GM03348 (cell line): ENCODE measurements at places on chromosomes 7 and 10.

DNA sequence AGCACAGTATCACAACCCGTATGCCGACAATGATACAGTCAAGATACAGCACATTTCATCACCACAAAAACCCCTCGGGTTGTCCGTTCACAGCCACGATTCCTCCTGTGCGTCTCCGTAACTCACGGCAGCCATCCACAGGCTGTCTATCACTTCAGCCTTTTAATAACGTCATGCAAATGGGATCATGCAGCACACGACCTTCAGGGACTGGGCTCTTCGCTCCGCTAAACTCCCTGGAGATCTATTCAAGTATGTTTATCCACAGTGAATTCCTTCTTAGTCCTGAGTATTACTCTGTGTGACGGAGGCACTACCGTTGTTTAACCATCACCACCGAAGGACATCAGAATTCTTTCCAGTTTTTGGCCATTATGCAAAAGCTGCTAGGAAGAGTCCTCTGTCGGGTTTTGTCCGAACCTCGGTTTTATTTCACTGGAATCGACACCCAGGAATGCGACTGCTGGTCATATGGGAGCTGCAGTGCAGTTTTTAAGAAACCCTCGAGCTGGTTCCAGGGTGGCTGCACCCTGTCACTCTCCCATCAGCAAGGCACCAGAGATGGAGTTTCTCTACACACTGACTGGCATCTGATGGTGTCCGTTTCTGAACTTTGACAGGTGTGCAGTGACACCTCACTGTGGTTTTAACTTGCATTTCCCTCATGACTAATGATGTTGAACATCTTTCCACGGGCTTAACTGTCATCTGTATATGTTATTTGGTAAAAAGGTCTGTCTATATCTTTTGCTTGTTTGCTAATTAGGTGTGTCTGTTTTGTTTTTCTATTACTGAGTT is 193.6 kb downstream of the MAD1L1 start:
- DNase-seq, result no peak

DNA sequence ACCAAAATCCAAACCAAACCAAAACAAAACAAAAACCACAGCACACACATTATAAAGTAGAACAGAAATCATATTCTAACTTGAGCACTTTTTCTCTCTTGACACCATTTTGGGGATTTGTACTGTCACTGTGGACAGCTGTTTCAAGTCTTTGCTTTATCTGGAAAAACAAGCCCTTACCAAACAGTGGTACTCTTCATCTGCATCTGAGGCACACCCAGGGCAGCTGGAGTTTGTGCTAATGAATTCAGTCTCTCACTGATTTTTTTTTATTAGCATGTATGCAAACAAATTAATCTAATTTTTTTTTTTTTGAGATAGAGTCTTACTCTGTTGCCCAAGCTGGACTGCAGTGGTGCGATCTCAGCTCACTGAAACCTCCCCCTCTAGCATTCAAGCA is 171.4 kb downstream of the RAPGEF5 start:
- DNase-seq, result no peak

DNA sequence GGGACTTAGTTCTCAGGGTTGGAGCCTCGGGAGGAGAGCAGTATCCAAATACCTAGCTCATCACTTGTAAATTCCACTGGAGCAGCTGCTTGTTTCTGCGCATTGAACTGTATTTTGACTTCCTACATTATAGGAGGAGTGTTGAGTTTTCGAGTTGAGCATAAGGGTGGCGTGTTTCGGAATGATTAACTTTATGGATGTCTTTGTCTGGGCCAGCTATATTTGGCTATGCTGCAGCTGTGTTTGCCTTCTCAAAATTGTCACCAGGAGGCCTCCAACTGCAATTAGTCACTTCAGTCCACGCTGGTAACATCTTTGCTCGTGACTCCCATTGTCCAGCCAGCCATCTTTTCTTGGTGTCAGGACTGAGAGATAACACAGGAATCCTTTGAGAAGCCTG is 9.1 kb downstream of the CELF2 start:
- peak; percentile 24 for DNase-seq

- no peak for DNase-seq
These were observed 744.7 kb downstream of the KCNMA1 start for GRCh38 chr10:76892766-76893479.

- no peak for DNase-seq
These were observed 443.7 kb upstream of the GRM3 start for GRCh38 chr7:86199881-86200614.
